ENCODE measurements at places on chromosomes 16 and 17.

- DNase-seq: no peak
Measured at GRCh38 chr17:68783861-68784260, 171.3 kb downstream of the ABCA8 start.

DNA sequence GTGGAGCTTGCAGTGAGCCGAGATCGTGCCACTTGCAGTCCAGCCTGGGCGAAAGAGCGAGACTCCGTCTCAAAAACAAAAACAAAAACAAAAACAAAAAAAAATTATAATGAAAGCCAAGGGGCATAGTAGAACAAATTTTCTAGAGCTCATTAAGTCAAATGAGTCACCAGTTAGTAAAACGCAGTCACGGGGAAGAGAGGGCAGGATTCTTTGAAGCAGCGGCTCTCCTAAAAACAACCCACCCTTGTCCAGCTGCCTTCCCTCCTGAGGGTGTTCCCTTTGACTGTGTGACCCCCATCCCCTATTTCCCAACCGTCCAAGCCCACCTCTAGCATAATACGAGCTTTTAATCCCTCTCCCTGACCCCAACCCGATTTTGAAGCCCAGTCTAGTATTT, 44.1 kb upstream of the STH start:
- no peak for DNase-seq

DNA sequence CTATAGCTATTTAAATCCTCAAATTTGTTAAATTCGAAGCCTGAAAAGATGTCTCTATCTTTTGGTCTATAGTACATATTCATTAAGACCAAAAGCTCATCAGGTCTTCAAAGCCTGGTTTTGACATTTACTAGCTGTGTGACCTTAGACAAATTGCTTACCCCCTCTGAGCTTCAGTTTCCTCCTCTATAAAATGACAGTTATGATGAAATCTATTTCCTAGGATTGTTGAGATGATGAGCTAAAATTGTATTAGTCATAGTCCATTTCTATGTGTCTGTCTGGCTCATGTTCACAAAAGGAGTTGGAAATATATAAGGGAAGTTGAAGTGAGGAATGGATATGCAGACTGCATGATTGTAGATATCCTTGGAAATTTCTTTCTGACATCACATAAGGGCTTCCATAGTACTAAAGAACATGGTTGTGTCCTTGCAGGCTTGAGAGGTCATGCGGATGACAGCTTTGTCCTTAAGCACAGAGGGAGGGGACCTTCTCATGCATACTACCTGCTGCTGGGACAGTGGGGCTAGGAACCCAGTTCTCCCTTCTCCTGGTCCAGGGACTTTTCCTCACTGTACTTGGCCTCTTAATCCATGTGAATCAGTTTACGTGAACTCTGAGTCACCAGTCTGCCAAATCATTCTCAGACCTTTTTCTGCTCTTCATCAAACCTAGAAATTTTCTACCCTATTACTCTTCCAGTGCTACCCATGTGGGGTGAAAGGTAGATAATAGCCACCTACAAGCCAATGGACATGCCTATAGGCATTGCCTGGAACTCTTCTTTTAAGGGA, 487.5 kb upstream of the SALL1 start:
- DNase-seq: no peak

DNA sequence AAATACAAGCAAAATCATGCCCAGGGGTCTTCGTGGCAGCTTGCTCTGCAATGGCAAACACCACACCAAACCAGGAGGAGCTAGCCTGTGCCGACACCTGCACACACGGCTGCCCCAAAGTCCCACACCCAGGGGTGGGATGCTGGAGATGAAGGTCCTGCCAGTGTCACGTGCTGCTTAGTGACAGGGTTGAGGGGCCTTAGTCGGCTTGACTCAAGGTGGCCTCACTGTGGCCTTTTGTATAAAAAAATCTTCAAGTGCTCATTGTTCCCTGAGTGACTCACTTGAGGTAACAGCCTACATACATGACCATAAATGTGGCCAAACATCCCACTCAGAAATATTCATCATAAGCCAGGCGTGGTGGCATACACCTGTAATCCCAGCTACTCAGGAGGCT, 7.3 kb downstream of the TRIM65 start:
- no peak for DNase-seq

GRCh38 chr16:50282010-50282538, 15.7 kb downstream of the ADCY7 start:
- DNase-seq: no peak

DNA sequence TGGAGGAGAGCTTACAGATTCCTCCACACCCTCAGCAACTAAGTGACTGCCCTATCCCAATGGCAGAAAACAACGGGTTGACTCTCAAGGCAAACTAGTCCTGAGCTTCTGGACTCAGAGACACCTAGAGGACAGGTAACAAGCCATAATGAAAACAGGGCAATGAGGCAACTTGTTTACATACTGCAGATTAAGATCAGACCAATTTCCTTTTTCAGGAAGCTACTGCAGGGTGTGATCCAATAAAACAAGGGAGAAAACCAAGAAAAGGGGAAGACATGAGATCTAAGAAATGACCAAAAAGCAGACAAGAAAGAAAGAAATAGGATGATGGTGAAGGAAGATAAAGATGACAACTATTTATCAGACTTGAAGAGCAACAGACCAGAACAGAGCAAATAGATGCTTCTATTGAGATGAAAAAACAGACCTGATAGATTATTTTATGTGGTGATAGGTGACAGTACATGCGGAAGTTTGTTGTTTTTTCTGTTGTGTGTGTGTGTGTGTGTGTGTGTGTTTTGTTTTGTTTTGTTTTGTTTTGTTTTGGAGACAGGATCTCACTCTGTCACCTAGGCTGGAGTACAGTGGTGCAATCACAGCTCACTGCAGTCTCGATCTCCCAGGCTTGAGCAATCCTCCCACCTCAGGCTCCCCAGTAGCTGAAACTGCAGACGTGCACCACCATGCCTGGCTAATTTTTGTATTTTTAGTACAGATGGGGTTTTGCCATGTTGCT, 120.7 kb downstream of the GAS7 start:
- no peak for DNase-seq

DNA sequence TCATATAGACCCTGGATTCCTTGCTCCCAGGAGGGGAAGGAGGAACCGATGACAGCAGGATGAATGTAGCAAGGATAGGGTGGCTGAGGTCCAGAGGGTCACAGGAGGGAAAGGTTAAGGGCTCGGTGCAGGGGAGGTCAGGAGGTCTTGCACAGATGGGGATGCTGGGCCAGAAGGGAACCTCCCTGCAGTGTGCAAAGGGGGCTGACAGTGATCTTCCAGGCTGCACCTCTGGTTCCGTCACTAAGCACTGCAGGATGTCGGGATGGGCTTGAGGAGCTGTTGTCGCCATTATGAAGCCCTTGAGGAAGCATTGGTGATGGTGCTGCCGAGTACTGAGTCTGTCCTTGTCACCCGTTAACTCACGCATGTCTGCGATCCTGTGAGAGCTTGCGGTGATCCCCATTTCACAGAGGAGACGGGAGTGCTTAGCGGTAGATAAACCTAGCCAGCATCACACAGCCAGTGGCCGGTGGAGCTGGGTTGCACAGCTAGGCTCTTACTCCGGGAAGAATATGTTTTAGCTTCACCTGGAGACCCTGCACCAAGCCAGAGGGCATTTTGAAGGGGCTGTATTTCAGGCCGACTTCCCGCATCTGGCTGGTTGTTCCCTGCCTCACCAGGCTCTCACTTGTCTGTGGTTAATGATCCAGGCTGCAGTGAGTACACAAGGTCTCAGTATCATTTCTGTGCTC, 120.4 kb downstream of the SNX29 start:
- no peak for DNase-seq

DNA sequence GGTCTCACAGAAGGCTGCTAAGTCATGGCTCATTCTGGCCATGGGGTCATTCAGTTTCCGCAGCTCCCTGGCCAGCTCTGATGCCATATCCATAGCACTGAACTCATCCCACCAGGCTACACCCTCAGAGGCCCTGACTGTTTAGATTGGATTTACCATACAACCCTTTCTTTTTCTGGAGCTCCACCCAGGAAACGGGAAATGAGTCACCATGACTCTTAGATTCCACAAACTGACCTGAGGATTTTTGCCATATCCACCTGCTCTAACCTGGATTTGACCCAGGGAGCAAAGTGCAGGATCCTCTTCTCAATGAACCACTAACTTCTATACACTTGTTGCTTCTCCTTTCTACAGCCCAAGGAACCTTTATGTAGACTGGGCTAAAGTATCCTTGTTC, 20.3 kb upstream of the CALB2 start:
- DNase-seq: no peak

GRCh38 chr17:39045948-39046679, 78.9 kb upstream of the FBXO47 start:
- DNase-seq: no peak

GRCh38 chr17:46191322-46192188, 1.7 kb downstream of the KANSL1 start:
- DNase-seq: peak; percentile 45

DNA sequence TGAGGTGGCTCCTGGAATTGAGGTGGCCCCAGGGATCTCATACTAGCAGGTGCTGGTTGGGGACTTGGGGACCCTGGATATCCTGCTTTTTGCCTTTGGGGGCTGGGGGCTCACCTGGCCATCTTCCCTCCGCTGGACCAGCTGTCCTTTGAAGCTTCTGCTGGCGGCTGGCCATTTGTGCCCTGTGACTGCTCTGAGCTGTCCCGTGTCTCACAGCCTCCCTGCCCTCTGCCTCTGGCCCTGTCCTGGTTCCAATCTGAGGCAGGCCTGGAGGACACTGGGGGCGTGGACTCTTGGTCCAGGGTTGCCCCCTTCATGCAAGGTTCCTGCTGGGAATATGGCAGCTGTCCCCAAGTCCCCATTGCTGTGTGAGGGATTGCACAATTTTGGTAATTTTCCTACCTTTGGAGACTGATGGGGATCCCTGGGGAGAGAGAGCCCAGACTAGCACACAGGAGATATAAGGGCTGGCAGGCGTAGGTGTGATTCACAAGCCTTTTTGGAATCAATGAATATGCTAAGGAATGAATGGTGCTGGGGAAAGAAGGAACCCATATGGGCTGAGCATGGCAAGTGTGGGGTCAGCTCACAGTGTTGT, 19.2 kb downstream of the ADCY7 start:
- DNase-seq: no peak

GRCh38 chr17:42253578-42253977, 22.6 kb downstream of the STAT5B start:
- DNase-seq: no peak

DNA sequence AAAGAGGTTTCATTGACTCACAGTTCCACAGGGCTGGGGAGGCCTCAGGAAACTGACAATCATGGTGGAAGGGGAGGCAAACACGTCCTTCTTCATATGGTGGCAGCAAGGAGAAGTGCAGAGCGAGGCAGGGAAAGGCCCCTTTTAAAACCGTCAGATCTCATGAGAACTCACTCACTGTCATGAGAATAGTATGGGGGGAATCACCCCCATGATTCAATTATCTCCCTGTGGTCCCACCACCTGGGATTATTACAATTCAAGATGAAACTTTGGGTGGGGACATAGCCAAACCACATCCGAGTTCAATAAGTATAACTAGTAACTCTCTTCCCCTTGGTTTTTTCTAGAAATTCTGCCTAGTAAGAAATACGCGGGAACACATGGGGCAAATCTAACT, 94.9 kb downstream of the AXIN2 start:
- DNase-seq: no peak

DNA sequence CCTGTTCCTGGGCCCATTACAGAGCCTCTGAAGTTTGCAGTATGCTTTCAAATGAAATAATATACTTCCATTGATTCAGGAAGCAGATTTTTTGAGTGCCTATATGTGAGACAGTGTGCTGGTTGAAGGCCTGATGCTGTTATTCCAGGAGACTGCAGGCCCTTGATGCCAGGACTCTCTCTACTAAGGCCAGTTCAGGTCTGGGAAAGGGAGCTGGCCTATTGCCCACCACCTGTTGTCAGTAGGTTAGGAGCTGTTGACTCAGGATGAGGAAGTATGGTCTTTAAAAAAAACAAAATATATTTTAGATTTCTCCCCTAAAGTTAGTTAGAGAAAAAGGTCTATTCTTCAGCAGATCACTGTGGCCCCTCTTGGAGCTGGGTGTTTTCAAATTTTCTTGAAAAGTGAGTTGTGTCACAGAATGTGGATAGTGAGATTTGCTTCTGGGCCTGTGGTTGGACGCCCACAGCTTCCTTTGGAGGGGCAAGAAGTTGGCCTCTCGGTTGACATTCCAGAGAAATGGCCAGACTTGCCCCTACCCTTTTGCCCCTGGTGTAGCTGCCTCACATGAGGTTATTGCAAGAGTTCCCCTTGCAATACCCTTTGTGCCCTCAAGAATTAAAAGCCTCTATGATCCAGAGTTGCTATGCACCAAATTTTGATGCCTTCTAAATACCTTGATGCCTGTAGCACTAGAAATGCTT, 7.9 kb downstream of the ESRP2 start:
- no peak for DNase-seq

GRCh38 chr17:76822184-76822778, 45.9 kb upstream of the MGAT5B start:
- no peak for DNase-seq

DNA sequence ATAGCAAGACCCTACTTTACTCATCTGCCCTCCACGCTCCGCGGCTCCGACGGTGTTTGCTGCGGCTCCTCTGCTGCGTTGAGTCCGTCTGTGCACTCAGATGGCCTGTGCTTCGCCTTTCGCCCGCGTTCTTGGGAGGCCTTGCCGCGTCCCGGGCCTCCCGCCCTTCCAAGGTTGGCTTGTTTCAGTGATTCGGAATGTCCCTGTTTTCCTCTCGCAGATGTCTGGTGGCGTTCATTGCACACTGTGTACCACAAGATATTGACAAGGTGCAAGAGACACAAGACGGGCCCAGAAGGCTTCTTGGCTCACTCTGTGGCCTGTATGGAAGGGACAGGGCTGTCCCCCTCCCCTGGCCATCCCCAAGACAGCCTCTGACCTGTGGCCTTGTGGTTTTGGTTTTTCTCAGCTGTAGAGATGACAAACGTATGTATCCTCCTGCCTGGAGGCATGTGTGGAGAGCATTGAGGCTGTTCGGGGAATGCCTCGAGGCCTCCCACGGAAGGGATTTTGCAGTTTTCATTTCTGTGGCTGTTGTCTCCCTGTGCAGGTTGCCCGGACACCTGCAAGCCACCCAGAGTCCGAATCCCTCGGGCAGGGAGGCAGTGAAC, 15.4 kb downstream of the MGRN1 start:
- no peak for DNase-seq

GRCh38 chr17:74239172-74239571, 25.8 kb downstream of the TTYH2 start:
- no peak for DNase-seq

DNA sequence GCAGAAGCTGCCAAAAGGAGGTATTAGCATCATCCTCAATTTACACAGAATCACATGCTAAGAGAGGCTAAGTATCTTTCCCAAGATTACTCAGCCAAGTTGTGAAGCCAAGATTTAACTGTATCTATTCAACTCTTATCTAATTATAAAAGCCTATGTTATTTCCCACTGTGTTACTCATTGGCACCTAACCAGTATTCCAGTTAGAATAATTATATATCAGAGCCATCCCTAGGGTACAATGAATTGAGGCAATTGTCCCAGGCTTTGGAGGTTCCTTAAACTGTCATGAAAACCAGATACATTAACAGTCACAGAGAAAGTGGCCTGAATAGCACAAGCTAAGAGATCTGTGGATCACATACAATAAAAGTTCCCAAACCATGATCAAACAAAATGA, 10.9 kb upstream of the AMFR start:
- no peak for DNase-seq

GRCh38 chr16:24491731-24492130, 47.6 kb upstream of the RBBP6 start:
- no peak for DNase-seq
